ENCODE measurements at places on chromosomes 3 and 15. TPM values are rescaled to one million over a fixed set of nuclear protein-coding genes. Genes with fewer than 3 reads are reported as not detected.

The HEXA gene
- total RNA-seq: 94.1 TPM

The DOCK3 gene
- 1.00 TPM for total RNA-seq

The DUOXA1 gene
- not detected for total RNA-seq

The SPTBN5 gene
- total RNA-seq: 1.5 TPM

- H3K27me3 ChIP-seq: peaks cover 48% of the 10 kb centered on the region
- H3K27ac ChIP-seq: no peak overlapping the region
- no peaks in the 10 kb centered on the region for H3K36me3 ChIP-seq
These were observed 574 bp downstream of the SLC38A3 start for GRCh38 chr3:50205413-50206276.

DNA sequence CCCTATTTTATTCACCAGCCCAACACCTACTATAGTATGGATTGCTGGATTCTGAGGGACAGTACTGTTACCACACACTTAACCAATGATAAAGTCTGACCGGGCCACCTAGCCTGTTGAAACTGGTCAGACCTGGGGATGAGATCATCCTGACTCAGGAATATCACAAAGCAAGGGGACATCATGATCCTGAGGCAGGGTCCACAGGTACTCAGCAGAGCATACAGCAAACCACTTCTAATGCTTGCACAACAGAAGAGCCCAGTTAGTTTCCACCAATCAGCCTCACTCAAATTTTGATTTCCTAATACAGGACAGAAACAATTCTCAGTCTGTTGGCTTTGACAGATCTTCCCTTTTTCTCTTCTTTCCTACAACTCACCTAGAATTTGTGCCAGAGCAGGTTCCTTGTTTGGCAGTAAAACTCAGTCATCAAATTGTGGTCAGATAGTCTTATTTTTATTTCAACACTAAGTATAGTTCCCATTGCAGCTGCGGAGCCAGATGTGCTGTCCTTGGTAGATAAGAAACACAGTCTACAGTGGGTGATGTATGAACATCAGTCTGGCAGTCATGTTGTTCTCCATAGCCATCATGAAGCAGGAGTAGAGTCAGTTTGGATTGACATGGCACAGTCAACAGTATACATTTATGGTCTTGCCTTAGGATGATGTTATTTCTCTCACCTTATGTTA, 90.1 kb upstream of the PRR23C start:
- no peaks in the 10 kb centered on the region for H3K27me3 ChIP-seq
- H3K27ac ChIP-seq: no peak overlapping the region
- no peak for DNase-seq
- no peak overlapping the region for H3K4me3 ChIP-seq
- H3K4me1 ChIP-seq: no peaks in the 10 kb centered on the region
- no peaks in the 10 kb centered on the region for H3K36me3 ChIP-seq

DNA sequence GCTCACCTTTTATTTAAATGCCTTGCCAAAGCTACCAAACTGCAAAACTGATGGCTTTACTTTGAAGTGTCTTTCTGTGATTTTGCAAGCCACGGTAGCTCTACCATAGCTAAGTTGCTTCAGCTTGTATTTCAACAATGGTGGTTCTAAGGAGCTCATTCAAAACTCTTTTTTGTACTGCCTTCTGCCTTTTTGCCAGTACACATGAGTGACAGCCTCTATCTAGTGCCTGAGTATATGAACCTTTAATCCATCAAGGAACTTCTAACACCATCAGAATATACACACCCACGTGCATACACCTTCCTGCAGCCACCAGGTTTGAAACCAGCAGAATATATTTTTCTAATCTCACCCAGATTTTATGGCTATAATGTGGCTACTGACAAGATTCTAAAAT, 10.4 kb upstream of the NR2F2 start:
- H3K4me3 ChIP-seq: no peak overlapping the region
- no peaks in the 10 kb centered on the region for H3K4me1 ChIP-seq
- H3K27ac ChIP-seq: no peak overlapping the region
- H3K36me3 ChIP-seq: peaks cover 2% of the 10 kb centered on the region
- H3K27me3 ChIP-seq: peaks cover 56% of the 10 kb centered on the region

- H3K27me3 ChIP-seq: no peaks in the 10 kb centered on the region
- peaks cover 32% of the 10 kb centered on the region for H3K4me1 ChIP-seq
- no peak overlapping the region for H3K4me3 ChIP-seq
- peaks cover 59% of the 10 kb centered on the region for H3K36me3 ChIP-seq
- H3K27ac ChIP-seq: no peak overlapping the region
These were observed 34.1 kb downstream of the ATP10A start for GRCh38 chr15:25829073-25829472.

DNA sequence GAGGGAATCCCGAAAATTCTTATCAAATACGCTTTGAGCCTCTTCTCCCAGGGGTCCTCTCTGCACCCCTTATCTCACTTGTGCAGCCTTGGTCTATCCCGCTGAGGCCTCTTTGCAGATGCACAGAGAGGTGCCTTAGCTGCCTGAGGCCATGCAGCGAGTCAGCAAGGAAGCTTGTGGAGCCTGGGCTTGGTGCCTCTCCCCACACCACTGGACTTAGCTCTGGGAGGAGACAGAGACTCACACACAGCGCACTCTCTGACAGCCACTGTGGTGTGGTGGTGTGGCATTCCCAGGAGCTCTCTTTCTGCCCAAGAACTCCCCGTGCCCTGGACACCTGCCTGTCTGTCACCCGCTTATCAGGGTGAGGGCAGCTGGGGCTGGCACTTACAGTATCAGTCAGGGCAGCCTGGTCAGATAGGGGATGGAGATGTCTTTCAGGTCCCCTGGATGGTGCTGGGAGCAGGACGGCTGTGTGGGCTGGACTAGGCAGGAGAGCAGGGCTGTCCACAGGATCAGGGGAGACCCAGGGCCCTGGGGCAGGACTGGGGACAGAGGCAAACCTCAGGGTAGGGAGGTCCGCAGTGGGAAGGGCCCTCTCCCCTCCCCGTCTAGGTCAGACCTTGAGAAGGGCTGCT, 10.2 kb upstream of the LINGO1 start:
- peaks cover 3% of the 10 kb centered on the region for H3K27me3 ChIP-seq
- no peak overlapping the region for H3K27ac ChIP-seq
- DNase-seq: no peak

- H3K36me3 ChIP-seq: peaks cover 39% of the 10 kb centered on the region
- no peak overlapping the region for H3K27ac ChIP-seq
- no peak overlapping the region for H3K4me3 ChIP-seq
- H3K27me3 ChIP-seq: no peaks in the 10 kb centered on the region
These were observed 49.0 kb downstream of the PBRM1 start for GRCh38 chr3:52636673-52637072.

DNA sequence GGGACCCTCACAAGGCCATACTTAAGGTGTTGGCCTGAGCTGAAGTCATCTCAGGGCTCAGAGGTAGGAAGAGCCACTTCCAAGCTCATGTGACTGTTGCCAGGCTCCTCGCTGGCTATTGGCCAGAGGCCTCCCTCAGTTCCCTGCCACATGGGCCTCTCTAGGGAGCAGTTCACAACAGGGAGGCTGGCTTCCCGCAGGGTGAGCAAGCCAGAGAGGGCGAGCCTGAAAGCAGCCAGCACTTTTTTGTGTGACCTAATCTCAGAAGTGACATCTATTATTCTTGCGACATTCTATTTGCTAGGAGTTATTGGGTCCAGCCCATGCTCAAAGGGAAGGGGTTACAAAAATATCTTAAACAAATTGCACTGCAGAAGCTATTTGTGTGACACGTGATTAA, 201.4 kb downstream of the SSR3 start:
- peaks cover 3% of the 10 kb centered on the region for H3K4me1 ChIP-seq
- H3K4me3 ChIP-seq: no peak overlapping the region
- no peak overlapping the region for H3K27ac ChIP-seq
- no peaks in the 10 kb centered on the region for H3K36me3 ChIP-seq
- peaks cover 9% of the 10 kb centered on the region for H3K27me3 ChIP-seq

- H3K36me3 ChIP-seq: no peaks in the 10 kb centered on the region
- H3K27me3 ChIP-seq: peaks cover 12% of the 10 kb centered on the region
- no peak for DNase-seq
- H3K27ac ChIP-seq: no peak overlapping the region
- peaks cover 9% of the 10 kb centered on the region for H3K4me1 ChIP-seq
These were observed 39.0 kb downstream of the HES1 start for GRCh38 chr3:194174980-194175379.

DNA sequence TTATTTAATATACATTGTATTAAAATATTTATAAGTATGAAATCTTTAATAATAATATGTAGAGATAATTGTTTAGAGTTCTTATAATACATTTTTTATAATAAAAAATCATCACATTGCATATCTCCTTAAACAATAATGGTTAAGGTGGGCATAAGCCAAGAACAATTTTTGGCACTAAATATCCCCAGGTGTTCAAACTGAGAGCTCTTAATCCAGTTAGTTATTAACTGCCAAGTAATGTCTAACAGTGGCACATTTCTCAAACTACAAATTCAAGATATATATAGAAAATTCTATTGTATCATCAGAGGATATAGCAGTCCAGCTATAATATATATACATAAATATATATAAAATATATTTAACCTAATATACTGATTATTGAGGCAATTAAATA, 680.8 kb downstream of the SI start:
- no peak overlapping the region for H3K4me3 ChIP-seq
- no peaks in the 10 kb centered on the region for H3K27me3 ChIP-seq
- DNase-seq: no peak
- H3K36me3 ChIP-seq: no peaks in the 10 kb centered on the region
- no peaks in the 10 kb centered on the region for H3K4me1 ChIP-seq

GRCh38 chr3:33287672-33288282, 10.5 kb downstream of the FBXL2 start:
- H3K4me3 ChIP-seq: no peak overlapping the region
- H3K27me3 ChIP-seq: peaks cover 26% of the 10 kb centered on the region
- no peak overlapping the region for H3K27ac ChIP-seq
- H3K36me3 ChIP-seq: no peaks in the 10 kb centered on the region

DNA sequence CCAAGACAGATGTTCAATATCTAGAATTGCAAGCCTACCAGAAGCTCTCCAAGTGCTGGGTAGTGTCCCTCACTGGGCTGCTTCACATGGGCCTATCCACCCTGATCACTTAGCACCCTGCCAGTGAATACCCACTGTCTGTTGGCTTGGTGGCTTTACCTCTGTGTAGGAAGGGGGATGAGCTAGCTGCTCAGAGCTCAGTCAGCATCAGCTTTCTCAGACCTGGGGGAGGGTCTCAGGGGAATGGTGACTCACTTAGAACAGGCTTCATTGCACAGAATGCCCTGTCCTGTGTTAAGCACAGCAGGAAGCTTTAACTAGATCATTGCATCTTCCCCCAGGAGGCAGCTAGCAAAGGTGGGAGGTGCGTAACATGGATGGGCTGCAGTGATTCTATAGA, 209.8 kb downstream of the PDCD6IP start:
- H3K4me3 ChIP-seq: no peak overlapping the region
- no peaks in the 10 kb centered on the region for H3K27me3 ChIP-seq
- H3K27ac ChIP-seq: no peak overlapping the region
- no peak for DNase-seq
- H3K36me3 ChIP-seq: no peaks in the 10 kb centered on the region
- H3K4me1 ChIP-seq: no peaks in the 10 kb centered on the region

DNA sequence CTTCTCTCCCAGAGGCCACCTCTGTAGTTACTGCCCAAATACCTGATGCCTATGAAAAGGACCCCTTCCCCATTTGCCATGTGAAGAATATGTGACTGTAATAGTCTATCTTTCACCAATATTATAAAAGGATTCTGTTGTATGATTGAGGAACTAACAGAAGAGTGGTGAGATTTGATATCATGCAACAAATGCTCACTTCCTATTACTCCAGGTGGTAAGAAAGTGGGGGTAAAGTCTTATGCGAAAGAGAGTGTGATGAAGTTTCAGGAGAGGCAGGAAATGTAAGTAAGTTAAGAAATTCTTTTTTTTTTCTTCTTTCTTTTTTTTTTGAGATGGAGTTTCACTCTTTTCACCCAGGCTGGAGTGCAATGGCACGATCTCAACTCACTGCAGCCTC, 24.4 kb upstream of the RAP2B start:
- H3K27me3 ChIP-seq: no peaks in the 10 kb centered on the region
- no peak overlapping the region for H3K4me3 ChIP-seq
- peaks cover 2% of the 10 kb centered on the region for H3K36me3 ChIP-seq
- DNase-seq: no peak
- peaks cover 28% of the 10 kb centered on the region for H3K4me1 ChIP-seq
- H3K27ac ChIP-seq: no peak overlapping the region

DNA sequence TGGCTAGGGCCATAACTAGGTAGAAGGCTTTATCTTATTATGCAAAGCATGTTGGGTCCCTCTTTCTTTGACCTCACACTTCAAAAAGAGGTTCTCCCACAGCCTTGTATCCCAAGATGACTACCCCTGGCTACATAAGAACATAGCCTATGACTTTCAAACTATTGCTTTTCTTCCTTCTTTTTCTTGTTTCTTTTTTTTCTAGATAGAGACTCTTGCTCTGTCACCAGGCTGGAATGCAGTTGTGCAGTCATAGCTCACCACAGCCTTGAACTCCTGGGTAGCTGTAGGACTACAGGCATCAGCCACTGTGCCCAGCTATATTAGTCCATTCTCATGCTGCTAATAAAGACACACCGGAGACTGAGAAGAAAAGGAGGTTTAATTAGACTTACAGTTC, 47.2 kb downstream of the DIPK2A start:
- peaks cover 4% of the 10 kb centered on the region for H3K27me3 ChIP-seq
- no peak overlapping the region for H3K4me3 ChIP-seq
- no peaks in the 10 kb centered on the region for H3K4me1 ChIP-seq
- H3K27ac ChIP-seq: no peak overlapping the region
- no peaks in the 10 kb centered on the region for H3K36me3 ChIP-seq

DNA sequence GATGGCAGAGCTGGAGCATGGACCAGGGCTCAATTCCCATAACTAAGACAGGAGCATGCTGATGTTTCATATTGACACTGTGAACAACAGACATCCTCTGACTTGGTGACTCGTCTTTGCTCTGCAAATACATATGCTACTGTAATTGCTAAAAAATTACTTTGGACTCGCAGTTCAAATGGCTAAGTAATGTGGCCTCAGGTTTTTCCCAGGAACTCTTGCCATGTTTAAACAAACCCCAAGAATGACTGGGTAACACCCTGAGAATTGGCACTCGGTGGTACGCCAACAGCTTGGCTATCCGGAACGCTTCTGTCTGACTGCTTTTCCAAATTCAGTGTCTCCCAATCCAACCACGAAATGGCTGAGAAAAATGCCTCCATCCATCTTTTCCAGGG, 456.7 kb upstream of the THBS1 start:
- no peaks in the 10 kb centered on the region for H3K36me3 ChIP-seq
- H3K27me3 ChIP-seq: peaks cover 3% of the 10 kb centered on the region
- no peak overlapping the region for H3K27ac ChIP-seq

GRCh38 chr3:64552160-64552559, 135.6 kb downstream of the ADAMTS9 start:
- H3K36me3 ChIP-seq: no peaks in the 10 kb centered on the region
- DNase-seq: no peak
- no peak overlapping the region for H3K27ac ChIP-seq
- H3K4me3 ChIP-seq: no peak overlapping the region
- no peaks in the 10 kb centered on the region for H3K27me3 ChIP-seq

DNA sequence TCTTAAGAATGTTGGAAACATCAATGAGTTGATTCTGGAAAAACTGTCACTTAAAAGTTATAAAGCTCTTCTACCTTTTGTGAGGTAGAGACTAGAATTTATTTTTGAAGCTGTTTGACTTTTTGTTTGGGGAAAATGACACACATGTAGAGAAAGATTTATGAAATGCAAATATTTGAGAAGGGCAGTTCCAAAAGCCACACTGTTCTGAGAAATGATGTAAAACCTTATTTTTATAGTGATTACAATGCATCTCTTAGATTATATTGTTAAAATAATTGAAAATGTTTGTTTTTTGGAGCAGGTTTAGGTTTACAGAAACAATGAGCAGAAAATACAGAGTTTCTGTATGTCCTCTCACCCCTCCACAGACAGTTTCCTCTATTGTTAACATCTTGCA, 116.1 kb upstream of the CMC1 start:
- H3K36me3 ChIP-seq: no peaks in the 10 kb centered on the region
- H3K4me1 ChIP-seq: no peaks in the 10 kb centered on the region
- no peak overlapping the region for H3K27ac ChIP-seq
